ENCODE measurements at places on chromosomes 4 and X.

- DNase-seq, result no peak
Observed at GRCh38 chrX:20857746-20858145, 516.5 kb upstream of the CNKSR2 start.

GRCh38 chrX:2595258-2595657, 94.5 kb upstream of the DHRSX start:
- DNase-seq, result no peak

- no peak for DNase-seq
Observed at GRCh38 chr4:114815760-114816159, 217.2 kb downstream of the UGT8 start.

- no peak for DNase-seq
Observed at GRCh38 chrX:75369721-75370120, 95.8 kb downstream of the UPRT start.

- DNase-seq, result no peak
Observed at GRCh38 chrX:38335382-38335781, 8.1 kb upstream of the RPGR start.

DNA sequence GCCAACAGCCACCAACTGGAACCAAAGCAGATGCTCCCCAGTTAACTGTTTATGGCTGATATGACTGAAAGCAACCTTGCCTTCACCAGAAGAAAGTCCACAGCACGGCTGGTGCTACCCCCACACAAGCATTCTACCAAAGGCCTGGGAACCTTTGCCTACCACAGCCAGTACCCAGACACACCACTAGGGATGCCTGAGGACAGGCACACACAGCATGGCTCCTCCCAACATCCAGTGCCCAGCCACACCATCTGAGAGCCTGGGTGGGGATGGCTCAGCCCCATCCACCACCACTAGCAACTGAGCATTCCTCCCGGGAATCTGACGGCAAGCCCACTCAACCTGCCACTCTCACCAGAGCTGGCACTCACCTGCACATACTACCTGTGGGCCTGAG, 178.6 kb downstream of the SLC7A11 start:
- no peak for DNase-seq

DNA sequence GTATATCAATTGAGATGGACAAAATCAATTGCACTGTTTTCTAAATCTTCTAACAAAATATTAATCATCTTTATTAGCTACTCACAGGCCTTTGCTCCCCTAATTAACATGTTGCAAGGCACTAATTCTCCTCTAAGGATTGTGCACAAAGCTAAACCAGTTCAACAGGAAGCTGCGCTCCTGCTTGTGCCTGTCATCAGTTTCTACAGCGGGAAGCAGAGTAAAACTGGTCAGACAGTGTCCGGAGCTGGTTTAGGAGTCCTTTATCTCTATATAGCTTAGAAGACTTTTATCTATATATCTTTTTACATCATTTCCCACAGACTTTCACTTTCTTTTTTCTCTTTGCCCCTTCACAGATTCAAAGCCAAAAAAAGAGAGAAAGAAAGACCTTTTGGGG, 79.1 kb downstream of the ELOVL6 start:
- DNase-seq, result no peak

GRCh38 chrX:132631579-132632232, 142.9 kb upstream of the MBNL3 start:
- no peak for DNase-seq

DNA sequence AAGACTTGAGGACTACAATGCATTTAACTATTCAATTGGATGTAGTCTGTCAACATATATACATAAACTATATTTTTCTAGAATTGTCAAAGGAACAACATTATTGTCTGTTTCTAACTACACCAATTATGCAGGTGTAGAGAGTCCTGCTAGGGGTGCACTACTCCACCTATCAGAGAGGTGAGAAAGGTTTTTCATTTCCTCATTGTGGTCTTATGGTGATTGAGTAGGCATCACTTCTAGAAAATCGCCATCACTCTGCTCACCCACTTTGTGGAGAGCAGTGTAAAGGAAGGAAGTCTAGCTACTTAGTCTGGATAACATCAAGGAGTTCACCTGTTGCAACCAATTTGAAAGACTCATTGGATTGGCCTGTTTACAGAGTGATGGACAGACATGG, 4.4 kb upstream of the ADH1C start:
- DNase-seq, result no peak

- DNase-seq, result no peak
Observed at GRCh38 chrX:110086916-110087484, 84.1 kb downstream of the TMEM164 start.

DNA sequence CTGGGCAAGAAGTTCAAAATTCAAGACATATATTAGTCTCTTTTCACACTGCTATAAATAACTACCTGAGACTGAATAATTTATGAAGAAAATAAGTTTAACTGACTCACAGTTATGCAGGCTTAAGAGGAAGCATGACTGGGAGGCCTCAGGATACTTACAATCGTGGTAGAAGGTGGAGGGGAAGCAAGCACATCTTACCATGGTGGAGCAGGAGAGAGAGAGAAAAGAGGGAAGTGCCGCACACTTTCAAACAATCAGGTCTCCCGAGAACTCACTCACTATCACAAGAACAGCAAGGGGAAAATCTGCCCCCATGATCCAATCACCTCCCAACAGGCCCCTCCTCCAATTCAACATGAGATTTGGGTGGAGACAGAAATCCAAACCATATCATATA, 273.3 kb upstream of the RASGEF1B start:
- DNase-seq, result no peak

DNA sequence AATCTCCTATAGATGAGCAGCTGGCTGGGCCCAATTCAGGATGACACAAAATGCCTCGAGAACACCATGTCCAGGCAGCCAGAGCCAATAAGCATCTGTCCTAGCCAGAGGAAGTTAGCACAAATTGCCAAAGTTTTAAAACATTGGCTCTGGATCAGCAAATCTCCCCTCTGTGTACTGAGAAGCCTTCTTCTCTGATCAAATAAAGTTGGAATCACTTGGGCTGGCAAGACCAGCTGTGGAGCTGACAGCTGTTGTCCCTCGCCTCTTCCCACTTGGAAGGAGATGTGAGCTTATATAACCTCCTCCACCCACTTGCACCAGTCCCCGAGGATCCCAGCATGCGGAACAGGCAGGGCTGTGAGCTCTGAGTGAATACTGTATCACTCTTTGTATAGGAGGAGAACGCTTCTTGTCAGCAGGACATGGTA, 183.9 kb downstream of the OPHN1 start:
- DNase-seq, result no peak

DNA sequence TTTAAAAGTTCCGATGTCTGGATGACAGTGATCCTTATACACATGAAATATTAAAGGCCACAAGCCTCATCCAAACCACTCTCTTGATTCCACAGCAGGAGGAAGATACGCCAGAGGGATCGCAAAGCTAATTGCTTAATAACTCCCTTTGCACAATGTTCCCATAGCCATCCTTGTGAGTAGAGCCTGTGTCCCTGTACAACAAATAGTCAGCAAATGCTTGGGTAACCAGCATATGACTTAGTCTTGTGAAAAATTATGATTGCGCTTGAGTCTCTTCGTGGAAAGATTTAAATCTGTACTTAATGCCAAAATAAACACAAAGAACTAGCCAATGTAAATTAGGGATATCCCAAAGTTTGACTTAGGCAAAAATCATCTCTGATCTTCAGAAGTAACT, 31.5 kb downstream of the SLC9A7 start:
- no peak for DNase-seq

DNA sequence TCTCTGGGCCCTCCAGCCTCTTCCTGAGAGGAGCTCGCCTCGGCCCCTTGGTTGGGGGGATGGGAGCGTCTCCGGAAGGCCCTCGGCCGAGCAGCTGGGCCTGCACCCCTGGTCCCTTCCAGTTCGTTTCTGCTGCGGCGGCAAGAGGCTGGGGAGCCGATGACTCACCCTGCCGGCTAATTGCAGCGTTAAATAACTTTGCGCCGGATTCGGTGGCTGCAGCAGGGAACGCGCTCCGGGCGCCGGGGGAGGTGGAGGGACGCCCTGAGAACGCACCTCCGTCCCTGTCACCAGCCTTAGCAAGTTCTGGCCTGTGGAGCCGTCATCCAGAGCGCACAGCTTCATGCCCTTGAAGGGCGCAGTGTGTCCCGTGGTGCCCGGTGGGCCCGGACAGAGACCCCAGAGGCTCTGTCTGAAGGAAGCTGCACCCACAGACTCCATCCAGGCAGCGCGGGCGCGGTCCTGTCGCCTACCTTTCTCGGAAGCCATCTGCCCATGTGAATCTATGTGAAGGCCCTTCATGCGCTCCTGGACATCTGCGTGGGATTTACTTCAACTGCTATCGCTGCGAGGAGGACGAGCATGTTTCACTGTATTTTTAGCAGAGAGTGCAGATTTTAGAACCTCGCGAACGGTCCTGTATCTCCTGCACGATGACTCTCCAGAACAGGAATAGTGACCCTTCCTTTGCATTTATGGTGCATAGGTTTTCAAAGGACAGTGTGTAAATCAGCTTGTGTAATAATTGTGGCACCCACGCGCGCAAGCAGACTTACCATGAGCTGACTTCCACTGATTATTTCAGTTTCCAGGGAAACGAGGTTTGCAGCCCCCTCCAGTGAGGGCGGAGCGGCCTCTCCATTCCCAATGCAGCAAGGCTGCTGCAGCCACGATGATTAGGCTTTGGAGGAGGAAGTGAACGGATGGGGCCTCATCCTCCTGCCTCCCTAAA, 1.7 kb upstream of the TMEM271 start:
- no peak for DNase-seq

DNA sequence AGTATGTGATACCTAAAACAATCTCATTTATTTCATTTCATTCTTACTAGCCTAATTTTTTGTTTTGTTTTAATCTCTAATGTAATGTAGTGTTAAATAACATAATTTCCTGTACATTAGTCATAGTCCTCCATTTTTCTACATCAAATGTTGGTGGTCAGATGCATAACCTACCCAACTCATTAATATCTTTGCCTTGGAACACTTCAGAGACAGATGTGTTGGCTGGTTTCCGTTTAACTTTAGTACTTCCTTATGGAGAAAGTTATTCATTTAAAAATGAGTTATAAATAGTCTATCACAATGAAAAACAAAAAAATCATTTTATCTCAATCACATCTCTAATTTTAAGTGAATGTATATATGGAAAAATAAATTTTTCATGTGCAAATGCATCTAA, 190.2 kb downstream of the ANTXR2 start:
- DNase-seq, result no peak

DNA sequence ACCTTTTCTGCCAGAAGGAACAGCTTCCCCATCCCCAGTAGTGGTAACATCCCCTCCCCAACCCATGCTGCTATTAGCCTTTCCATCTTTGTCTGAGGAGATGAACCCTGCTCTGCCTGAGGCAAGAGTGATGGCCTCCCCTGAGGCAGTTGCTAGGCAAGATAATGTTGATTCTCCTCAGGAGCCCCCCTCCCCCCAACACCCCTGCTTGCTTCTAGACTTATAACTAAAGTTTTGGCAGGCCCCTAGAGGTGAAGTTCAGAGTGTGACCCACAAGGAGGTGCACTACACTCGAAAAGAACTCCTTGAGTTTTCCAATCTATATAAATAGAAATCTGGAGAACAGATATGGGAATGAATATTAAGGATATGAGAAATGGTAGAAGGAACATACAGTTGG, 962.5 kb downstream of the ADGRL3 start:
- no peak for DNase-seq

- no peak for DNase-seq
Observed at GRCh38 chrX:9370893-9371292, 94.0 kb upstream of the TBL1X start.

GRCh38 chrX:48835524-48836329, at the start of gene PCSK1N:
TSS of gene PCSK1N (minus strand) at chrX:48835610. CDS start at chrX:48835532, 78 bp downstream.
- DNase-seq, result no peak

- no peak for DNase-seq
Observed at GRCh38 chr4:52263607-52264006, 212.5 kb downstream of the SPATA18 start.

- DNase-seq, result no peak
Observed at GRCh38 chrX:121649417-121649816, 602.0 kb downstream of the GLUD2 start.

GRCh38 chrX:132999209-132999608, 40.8 kb upstream of the HS6ST2 start:
- DNase-seq, result no peak

GRCh38 chrX:135484641-135485289, 35.7 kb upstream of the INTS6L start:
- no peak for DNase-seq

GRCh38 chr4:30783751-30784150, 63.6 kb downstream of the PCDH7 start:
- no peak for DNase-seq

All from activated T-cell treated with anti-CD3 and anti-CD28 coated beads for 24 hours (primary cell).